ENCODE measurements at places on chromosomes 12 and 14. TPM values are rescaled to one million over a fixed set of nuclear protein-coding genes. Genes with fewer than 3 reads are reported as not detected.

The TAS2R42 gene
- not detected for total RNA-seq

DNA sequence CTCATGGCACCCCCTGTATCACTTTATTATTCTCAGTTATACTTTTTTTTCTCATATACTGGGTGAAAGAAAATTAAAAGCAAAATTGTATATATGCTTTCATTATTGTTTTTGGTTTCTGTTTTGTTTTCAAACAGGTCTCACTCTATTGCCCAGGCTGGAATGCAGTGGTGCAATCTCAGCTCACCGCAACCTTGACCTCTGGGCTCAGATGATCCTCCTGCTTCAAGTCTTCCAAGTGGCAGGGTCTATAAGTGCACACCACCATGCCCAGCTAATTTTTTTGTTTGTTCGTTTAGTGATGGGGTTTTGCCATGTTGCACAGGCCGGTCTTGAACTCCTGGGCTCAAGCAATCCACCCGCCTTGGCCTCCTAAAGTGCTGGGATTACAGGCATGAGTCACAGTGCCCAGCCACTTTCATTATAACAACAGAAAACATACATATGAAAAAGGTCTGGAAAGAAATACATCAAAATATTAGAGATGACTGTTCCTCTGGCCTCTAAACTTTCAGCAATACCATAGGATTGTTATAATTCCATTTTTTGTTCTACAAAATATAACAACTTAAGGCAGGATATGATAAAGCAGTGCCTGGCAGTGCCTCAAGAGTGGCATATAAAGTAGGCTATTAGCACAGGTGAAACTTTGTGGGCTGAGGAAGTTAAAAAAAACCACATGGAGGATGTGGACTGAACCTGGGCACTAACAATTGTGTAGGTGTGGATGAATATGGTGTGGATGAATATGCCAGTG is 5.8 kb upstream of the NTN4 start:
- H3K27ac ChIP-seq, result no peak overlapping the region
- H3K4me1 ChIP-seq, result peaks cover 12% of the 10 kb centered on the region
- H3K36me3 ChIP-seq, result no peaks in the 10 kb centered on the region
- no peak for DNase-seq
- H3K4me3 ChIP-seq, result no peak overlapping the region

The DBX2 gene
- total RNA-seq, result not detected

The SSPN gene
- not detected for total RNA-seq

GRCh38 chr12:108642269-108642870 is 8.7 kb upstream of the SELPLG start:
- peaks cover 29% of the 10 kb centered on the region for H3K36me3 ChIP-seq
- H3K27me3 ChIP-seq, result no peaks in the 10 kb centered on the region

- H3K27ac ChIP-seq, result no peak overlapping the region
- peaks cover 8% of the 10 kb centered on the region for H3K4me1 ChIP-seq
- DNase-seq, result no peak
- H3K27me3 ChIP-seq, result no peaks in the 10 kb centered on the region
- H3K36me3 ChIP-seq, result peaks cover 66% of the 10 kb centered on the region
These were observed 8.1 kb upstream of the GAPDH start for GRCh38 chr12:6526201-6526600.

GRCh38 chr14:55712491-55712890 is 132.5 kb downstream of the KTN1 start:
- DNase-seq, result no peak
- no peak overlapping the region for H3K27ac ChIP-seq
- no peaks in the 10 kb centered on the region for H3K27me3 ChIP-seq
- no peak overlapping the region for H3K4me3 ChIP-seq
- H3K36me3 ChIP-seq, result no peaks in the 10 kb centered on the region
- H3K4me1 ChIP-seq, result no peaks in the 10 kb centered on the region

The TDRD9 gene
- 0.33 TPM for total RNA-seq

The SCNN1A gene
- 1.1 TPM for total RNA-seq

The KLRK1 gene
- total RNA-seq, result 355 TPM

DNA sequence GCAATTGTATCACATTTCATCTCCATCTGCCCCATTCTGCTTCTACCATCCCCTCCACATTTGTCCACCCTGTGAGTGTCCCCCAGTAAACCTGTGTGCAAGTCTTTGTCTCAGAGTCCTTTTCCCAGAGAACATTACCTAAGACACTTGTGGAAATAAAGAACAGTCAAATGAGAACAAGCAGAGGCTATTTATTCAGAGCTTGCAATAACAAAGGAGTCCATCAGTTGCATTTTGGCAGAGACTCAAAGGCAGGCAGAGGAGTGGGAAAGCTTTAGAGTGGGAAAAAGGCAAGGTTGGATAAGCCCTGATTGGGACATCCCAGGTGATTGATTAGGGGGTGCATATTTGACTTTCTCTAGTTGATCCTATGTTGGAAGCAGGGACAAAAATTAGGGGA is 18.2 kb upstream of the PPFIBP1 start:
- peaks cover 11% of the 10 kb centered on the region for H3K4me1 ChIP-seq
- H3K27me3 ChIP-seq, result peaks cover 27% of the 10 kb centered on the region
- H3K27ac ChIP-seq, result no peak overlapping the region
- peaks cover 6% of the 10 kb centered on the region for H3K36me3 ChIP-seq
- H3K4me3 ChIP-seq, result no peak overlapping the region

DNA sequence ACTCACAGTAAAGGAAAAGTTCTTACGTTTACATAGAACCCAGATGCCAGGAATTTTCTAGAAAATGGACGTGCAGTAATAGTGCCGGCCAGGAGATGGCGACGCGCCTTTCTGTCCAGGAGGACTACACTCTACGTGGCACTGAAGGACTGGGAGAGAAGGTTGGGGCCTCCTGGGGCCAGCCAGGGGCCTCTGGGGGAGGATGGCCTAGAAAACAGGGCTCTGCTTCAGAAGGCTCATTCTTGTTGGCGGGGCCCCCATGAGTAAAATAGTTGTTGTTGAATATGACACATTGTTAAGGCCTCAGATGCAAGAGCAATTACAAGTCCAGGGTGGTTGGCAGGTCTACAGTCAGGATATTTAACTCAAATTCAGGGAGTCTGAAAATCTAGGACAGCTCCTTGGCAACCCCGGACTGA is 120.1 kb upstream of the MAX start:
- DNase-seq, result peak; percentile 70
- no peak overlapping the region for H3K4me3 ChIP-seq
- no peaks in the 10 kb centered on the region for H3K27me3 ChIP-seq
- peaks cover 3% of the 10 kb centered on the region for H3K36me3 ChIP-seq

DNA sequence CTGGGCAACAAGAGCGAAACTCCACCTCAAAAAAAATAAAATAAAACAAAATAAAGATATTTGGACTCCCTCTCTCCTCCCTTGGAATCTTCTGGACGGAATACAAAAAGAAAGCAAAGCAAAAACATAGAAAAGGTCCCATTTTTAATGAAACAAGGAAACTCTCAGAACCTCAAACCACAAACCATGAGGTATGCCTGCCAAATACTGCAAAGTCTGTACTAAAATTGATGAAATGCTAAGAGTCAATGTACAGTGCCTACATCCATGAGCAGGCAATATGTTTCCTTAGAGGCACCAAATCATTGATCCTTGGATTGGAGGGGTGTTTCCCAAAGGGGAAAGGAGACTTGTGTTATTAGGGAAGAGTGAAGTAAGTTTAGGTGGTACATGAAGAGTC is 8.2 kb upstream of the RPS6KA5 start:
- peak overlapping the region; percentile 71 for H3K4me3 ChIP-seq
- peaks cover 30% of the 10 kb centered on the region for H3K36me3 ChIP-seq
- no peaks in the 10 kb centered on the region for H3K27me3 ChIP-seq
- no peak for DNase-seq
- H3K4me1 ChIP-seq, result peaks cover 53% of the 10 kb centered on the region

The CIDEB gene
- 33.7 TPM for total RNA-seq

GRCh38 chr12:119082016-119082415 is 96.7 kb upstream of the HSPB8 start:
- H3K4me3 ChIP-seq, result no peak overlapping the region
- no peak overlapping the region for H3K27ac ChIP-seq
- no peaks in the 10 kb centered on the region for H3K36me3 ChIP-seq
- H3K4me1 ChIP-seq, result no peaks in the 10 kb centered on the region
- no peaks in the 10 kb centered on the region for H3K27me3 ChIP-seq

GRCh38 chr14:94372021-94372605 is 16.3 kb downstream of the SERPINA1 start:
- no peak for DNase-seq
- no peak overlapping the region for H3K4me3 ChIP-seq
- H3K36me3 ChIP-seq, result no peaks in the 10 kb centered on the region
- no peak overlapping the region for H3K27ac ChIP-seq

- no peaks in the 10 kb centered on the region for H3K27me3 ChIP-seq
- no peaks in the 10 kb centered on the region for H3K36me3 ChIP-seq
- DNase-seq, result peak; percentile 53
- H3K27ac ChIP-seq, result peak overlapping the region; percentile 94
- peaks cover 33% of the 10 kb centered on the region for H3K4me1 ChIP-seq
- peak overlapping the region; percentile 60 for H3K4me3 ChIP-seq
These were observed 47.7 kb downstream of the PSMA6 start for GRCh38 chr14:35339761-35340406.

The RNASE2 gene
- total RNA-seq, result not detected

DNA sequence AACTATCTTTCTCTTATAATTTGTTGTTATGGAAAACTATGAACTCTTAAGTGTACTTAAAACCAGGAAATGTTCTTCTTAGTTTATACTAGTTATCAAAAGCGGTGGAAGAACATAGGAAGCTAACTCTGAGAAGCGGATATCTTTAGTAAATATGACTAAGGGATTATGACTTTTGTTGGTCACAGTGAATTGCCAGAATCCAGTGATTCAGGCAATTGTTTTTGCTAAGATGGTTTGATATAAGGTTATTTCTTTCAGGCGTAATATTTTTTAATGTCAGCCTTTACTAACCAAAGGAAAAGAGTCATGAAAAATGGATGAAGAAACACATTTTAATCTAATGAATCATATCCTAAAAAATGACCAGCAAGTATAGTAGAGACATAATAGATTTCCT is 473.5 kb downstream of the FOXG1 start:
- H3K27ac ChIP-seq, result no peak overlapping the region
- no peak overlapping the region for H3K4me3 ChIP-seq

GRCh38 chr12:48030173-48030650 is 25.9 kb upstream of the COL2A1 start:
- H3K27me3 ChIP-seq, result peaks cover 21% of the 10 kb centered on the region
- H3K36me3 ChIP-seq, result no peaks in the 10 kb centered on the region
- no peak overlapping the region for H3K4me3 ChIP-seq
- no peak for DNase-seq

DNA sequence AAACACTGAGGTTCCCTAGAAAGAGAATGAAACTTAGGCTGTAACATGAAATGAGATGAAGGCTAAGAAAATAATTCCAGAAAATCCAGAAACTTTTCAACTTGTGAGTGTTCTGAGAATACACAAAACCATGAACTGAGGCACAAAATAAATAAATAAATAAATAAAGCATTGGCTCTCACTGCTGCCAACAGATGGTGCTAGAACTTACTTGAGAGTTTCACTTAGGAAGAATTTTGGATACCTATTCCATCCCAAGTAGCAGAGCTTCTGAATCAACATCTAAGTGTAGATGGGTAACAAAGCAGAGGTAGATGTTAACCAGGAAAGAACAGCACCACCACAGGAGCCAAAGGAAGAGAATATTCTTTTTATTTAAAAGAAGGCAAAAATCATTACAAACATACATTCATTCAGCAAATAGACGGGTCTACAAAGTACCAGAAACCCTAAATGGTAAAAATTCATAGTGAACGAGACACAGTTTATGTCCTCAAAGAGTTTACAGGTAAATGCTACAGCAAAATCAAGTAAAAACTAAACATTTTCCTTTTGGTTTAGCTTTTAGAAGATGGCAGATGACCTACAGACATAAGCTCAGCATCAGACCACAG is 16.7 kb downstream of the EPS8 start:
- peaks cover 26% of the 10 kb centered on the region for H3K27me3 ChIP-seq
- no peak for DNase-seq
- peaks cover 2% of the 10 kb centered on the region for H3K4me1 ChIP-seq
- H3K4me3 ChIP-seq, result no peak overlapping the region
- no peak overlapping the region for H3K27ac ChIP-seq

DNA sequence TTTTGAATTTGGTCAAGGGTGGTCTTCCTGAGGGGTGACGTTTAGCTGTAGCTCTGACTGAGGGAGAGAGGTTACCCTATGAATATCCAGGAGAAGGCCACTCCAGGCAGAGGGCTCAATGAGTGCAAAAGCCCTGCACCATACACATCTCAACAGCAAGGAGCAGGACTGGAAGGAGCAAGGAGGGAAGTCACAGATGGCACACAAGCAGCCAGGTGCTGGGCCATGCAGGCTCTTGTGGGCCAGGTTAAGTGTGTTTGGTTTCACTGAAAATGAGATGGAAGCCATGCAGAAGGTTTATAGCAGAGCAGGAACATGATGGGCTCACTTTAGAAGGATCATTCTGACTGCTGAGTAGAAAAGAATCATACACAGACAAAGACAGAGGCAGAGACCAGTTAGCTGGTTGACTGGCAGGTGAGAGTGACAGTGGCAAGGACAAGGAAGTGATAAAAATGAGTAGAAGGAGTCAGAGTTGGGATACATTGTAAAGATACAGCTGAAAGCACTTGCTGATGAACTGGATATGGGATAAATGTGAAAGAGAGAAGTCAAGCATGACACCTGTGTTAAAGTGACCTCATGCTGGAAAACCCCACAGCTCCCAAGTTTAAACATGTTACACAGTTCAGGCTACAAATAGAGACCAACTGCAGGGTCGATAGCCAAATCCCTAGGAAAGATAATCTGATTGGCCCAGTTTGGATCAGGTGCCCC is 81.2 kb downstream of the PRKD1 start:
- no peak for DNase-seq
- H3K27ac ChIP-seq, result no peak overlapping the region
- no peaks in the 10 kb centered on the region for H3K4me1 ChIP-seq
- no peaks in the 10 kb centered on the region for H3K27me3 ChIP-seq
- no peak overlapping the region for H3K4me3 ChIP-seq

The PEBP1 gene
- 95.4 TPM for total RNA-seq

- DNase-seq, result no peak
- H3K27me3 ChIP-seq, result no peaks in the 10 kb centered on the region
- H3K36me3 ChIP-seq, result peaks cover 16% of the 10 kb centered on the region
- no peak overlapping the region for H3K4me3 ChIP-seq
These were observed 58.9 kb downstream of the CCDC88C start for GRCh38 chr14:91358654-91359220.

The DEGS2 gene
- 0.28 TPM for total RNA-seq

DNA sequence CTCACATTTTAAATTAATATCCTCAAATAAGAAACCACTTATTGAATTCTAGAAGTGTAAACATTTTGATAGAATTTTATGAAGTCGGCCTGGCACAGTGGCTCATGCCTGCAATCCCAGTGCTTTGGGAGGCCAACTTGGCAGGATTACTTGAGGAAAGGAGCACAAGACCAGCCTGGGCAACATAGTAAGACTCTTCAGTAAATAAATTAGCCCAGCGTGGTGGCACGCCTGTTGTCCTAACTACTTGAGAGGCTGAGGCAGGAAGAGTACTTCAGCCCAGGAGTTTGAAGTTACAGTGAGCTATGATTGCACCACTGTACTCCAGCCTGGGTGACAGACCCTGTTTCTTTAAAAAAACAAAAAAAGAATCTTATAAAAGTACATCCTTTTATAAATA is 8.9 kb upstream of the ZNF410 start:
- H3K27ac ChIP-seq, result no peak overlapping the region
- no peak for DNase-seq
- peaks cover 6% of the 10 kb centered on the region for H3K4me1 ChIP-seq
- no peak overlapping the region for H3K4me3 ChIP-seq
- H3K36me3 ChIP-seq, result no peaks in the 10 kb centered on the region

The CLEC1B gene
- total RNA-seq, result not detected

Measured in activated naive CD8-positive, alpha-beta T cell treated with anti-CD3 and anti-CD28 coated beads, Interleukin-2, amount 10 ng/mL, durations not matched to agents 7 days and 5 days (primary cell).